GM13976 (cell line): ENCODE measurements at places on chromosomes 4 and X.
A peak's percentile ranks its signal among the peaks of the same experiment; 100 is the strongest.

DNA sequence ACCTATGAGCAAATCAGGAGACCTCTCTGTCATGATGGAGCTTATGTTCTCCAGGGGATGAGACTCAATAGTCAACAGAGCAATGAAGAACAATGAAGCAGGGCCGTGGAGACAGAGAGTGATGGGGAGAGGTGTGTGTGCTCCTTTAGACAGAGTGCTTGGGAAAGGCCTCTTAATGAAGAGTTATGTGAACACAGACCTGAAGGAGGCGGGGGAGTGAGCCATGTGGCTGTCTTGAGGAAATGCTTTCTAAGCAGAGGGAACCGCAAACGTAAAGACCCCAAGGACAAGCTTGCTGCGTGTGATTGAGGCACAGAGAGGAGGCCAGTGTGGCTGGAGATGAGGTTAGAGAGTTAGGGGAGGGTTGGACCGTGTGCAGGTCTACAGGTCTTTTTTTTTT lies 53.1 kb downstream of the CHRNA9 start:
- no peak for DNase-seq

DNA sequence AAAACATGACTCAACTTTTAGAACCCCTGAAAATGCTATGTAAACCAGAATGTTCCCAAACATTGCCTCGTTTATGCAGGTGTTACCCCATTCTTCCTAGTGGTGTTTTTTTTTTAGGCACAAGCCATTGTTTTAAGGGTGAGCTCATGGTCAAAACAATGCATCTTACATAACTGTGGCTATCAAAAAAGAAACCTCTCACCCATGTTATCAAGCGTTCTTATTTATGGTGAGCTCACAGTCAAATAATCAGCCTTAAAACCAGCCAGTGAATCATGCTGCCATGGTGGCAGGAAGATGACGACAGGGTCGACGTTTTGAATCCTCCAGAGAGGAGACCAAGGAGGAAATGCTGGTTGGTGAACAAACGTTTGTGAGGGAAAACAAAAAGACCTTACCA lies 195.2 kb downstream of the KDR start:
- DNase-seq, result no peak

GRCh38 chr4:140533951-140534480 lies 10.0 kb downstream of the ELMOD2 start:
- DNase-seq, result no peak

- no peak for DNase-seq
Observed at GRCh38 chr4:90099812-90100211, 27.4 kb upstream of the CCSER1 start.

GRCh38 chr4:23685471-23685870 lies 204.4 kb downstream of the PPARGC1A start:
- DNase-seq, result no peak

DNA sequence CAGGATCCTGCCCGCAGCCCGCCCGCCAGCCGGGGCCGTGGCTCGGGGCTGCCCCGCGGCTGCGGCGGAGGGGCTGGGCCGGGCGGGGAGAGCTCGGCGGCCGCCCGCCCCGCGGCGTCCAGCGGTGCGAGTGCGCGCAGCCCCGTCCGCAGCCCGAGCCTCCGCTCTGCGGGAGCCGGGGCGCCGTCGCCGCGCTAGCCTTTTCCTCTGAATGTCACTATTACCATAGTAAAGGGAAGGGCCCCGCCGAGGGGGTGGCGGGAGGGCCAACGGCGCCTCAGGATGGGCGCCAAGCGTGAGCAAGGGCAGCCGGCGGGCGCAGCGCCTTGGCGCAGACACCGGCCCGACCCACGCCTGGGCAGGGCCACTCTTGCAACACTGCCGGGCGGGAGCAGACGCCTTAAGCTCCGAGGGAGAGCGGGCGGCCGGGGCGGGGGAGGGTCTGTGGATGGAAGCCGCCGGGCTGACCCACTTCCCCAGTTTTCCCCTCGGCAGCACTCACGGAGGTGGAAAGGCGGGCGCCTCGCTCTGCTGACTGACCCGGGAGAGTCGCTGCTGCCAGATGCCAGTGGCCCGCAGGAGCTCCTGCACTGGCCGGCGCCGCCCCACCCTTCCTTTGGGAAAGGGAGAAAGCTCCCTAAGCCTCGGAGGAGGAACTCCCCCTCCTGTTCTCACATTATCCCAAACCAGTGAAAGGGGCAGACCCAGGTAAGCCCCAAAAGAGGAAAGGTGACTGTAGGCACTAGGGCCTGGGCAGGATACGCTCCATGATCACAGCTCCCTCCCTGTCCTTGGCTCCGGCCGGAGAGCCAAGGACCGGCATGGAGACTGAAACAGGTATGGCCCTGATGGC lies 329.4 kb downstream of the HNRNPD start:
- peak; percentile 20 for DNase-seq

DNA sequence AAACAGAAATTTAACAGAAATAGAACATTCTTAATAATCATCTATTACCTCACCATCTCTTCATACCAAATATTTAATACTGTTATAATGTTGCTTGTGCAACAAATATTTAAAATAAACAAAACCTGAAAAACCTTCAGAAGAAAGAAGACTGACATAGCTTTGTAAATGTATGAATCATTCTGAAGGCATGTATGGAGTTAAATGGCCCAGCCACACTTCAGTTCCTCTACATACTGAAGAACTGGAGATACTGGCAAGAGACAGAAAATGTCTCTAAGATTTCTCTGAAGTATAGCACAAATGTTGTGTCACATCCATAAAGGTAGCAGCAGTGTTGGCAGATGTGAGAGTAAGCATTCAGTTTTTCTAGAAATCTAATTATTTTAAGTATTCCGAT lies 275.3 kb upstream of the FGF13 start:
- no peak for DNase-seq

DNA sequence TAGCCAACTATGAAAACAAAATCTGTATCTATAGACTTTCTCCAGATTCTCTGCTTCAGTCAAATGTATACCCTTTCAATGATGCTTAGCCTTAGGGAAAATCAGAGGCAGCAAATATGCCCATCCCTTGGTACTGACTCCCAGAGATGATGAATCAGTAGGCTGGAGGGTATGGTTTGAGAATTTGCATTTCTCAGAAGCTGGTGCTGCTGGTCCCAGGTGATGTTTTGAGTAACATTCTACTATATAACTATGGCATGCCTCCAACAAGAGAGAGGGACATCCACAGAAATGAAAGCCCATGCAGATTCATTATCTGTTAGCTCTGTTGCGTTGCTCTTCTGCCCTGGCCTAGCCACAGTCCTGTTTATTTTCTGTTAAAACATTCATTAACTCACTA lies 13.6 kb downstream of the TNIP3 start:
- no peak for DNase-seq

- DNase-seq, result no peak
Observed at GRCh38 chrX:72124540-72125201, 7.0 kb downstream of the RTL5 start.

- no peak for DNase-seq
Observed at GRCh38 chr4:99300934-99301333, 10.1 kb upstream of the ADH1A start.

DNA sequence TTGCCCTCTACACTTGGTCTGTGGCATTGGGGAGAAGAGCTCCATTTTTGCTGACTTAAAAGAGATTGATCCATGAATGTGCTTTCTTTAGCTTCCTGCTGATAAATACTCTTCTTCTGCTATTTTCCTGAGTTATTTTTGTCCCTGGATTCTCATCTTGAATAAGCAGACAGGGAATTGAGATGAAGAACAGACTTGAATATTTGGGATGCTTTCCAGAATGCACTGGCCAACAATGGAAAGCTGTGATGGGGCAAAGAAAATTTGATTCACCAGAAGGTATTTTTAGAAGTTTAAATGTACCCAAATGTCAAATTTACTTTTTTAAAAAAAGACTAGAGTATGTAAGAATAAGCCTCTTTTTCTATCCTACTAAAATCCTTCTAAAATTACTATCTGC lies 309.9 kb upstream of the PPP1R2C start:
- DNase-seq, result no peak

GRCh38 chr4:180486342-180486741 lies 1756.9 kb upstream of the TENM3 start:
- no peak for DNase-seq

DNA sequence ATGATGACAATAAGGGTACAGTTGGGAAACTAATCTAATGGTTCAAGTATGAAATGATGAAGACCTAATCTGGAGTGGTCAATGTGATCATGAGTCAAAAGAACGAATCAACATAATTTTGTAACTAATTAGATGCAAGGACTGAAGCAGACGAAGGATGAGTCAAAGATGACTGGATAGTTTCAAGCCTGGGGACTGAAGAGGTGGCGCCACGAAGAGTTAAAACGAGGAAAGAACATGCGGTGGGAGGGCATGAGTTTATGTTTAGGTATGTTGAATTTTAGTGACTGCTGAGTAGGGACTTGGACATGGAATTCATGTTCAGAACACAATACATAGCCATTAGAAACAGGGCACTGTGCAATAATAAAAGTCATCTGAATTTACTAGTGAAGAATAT lies 221.5 kb upstream of the FAM241A start:
- no peak for DNase-seq

DNA sequence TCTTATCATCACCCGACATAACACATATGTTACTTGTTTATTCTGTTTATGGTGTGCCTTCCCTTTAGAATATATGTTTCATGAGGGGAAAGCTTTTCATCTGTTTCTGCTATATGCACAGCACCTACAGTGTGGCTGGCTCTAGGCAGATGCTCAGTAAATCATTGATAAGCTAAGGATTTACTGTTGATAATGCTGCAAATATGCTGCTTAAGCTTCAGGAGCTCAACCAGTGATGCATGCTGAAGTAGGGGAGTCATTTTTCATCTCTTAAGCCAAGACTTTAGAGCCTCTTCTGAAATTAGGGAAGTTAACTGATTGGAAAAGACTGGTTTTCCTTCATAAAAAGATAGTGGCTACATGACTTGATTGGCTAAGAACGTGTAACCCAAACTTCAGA lies 16.4 kb downstream of the FAT4 start:
- no peak for DNase-seq

- no peak for DNase-seq
Observed at GRCh38 chrX:69504626-69505612, 793 bp downstream of the NALF2 start.

DNA sequence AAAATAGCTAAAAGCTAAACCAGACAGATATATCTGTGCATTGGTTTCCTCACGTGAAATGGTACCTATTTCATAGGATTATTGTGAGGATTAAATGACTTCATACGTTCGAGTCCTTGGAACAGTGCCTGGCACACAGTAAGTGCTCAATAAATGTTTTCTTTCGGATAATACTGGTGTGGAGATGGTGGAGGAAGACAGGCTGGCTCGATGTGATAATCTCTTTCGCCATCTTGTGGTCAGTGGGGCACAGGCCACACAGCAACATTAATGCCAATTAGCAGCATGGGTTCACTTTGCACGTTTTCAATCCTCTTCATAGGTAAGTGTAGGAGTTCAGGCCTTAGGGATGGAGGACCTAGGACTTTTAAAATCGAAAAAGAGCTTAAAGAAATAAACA lies 9.3 kb downstream of the PAGE4 start:
- DNase-seq, result peak; percentile 32

DNA sequence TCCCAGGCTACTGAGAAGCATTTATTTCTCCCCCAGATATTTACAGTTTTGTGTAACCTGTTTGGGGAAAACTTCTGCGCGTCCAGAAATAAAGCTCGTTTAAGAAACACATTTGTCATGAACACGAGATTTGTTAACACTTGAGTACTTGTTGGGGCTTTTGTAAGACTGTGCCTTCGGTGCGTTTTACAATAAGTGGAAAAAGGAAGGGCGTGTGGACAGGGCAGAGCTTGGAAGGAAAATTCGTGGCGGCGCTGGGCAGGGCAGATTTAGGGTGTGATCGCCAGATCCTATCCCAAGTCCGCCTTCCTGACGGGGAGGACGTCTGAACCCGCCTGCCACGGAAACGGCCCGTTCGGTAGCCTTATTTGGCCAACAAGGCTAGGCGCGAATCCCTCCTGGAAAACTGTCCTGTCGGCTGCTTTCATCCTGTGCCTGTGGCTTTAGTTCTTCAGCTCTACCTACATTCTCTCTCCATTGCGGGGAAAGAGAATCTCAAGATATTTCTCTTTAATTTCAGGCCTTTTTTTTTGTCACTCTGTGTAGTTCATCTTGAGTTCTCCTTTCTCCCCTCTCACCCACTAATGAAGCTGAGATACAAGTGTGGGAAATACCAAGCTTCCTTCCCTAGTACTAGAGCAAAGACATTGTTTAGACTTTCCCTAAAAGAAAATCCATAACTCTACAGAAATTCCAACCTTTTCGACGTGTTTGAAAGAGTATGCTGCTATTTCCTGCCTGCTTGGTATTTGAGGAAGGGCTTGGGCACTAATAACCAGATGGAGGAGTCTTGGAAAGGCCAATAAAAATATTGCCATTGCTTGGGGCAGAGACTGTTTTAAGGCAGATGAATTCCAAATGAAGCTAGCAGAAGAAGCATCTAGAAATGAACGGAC lies 982 bp downstream of the PDLIM5 start:
- DNase-seq, result peak; percentile 27

- DNase-seq, result no peak
Observed at GRCh38 chrX:348461-349117, 30.0 kb upstream of the GTPBP6 start.

- no peak for DNase-seq
Observed at GRCh38 chr4:75513526-75514130, 575 bp downstream of the RCHY1 start.

DNA sequence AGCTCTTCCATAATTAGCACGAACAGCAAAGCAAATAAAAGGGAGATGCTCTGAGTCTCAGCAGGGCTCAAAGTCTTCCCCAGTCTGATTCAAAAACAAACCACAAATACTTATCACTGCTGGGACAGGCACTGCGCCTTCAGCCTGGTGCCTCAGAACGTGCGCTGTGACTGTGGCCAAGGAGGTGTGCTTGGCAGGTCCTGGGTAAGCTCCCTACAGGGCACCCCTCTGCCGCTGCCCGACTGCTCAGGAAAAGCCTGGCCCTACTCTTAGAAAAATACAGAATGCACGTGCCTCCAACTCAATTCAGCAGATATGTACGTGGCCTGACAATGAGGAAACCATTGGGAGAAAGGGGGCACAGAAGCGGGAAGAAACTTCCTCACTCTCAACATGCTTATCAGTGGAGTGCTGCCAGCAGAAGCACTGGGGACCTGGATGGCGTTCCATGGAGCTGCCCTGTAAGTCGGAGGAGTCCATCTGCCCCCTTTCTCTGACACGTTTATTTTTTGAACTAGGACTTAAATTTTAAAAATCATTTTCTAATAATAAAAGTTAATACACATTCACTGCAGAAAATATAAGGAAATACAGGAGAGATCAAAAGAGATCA lies 86.8 kb downstream of the GATB start:
- no peak for DNase-seq

DNA sequence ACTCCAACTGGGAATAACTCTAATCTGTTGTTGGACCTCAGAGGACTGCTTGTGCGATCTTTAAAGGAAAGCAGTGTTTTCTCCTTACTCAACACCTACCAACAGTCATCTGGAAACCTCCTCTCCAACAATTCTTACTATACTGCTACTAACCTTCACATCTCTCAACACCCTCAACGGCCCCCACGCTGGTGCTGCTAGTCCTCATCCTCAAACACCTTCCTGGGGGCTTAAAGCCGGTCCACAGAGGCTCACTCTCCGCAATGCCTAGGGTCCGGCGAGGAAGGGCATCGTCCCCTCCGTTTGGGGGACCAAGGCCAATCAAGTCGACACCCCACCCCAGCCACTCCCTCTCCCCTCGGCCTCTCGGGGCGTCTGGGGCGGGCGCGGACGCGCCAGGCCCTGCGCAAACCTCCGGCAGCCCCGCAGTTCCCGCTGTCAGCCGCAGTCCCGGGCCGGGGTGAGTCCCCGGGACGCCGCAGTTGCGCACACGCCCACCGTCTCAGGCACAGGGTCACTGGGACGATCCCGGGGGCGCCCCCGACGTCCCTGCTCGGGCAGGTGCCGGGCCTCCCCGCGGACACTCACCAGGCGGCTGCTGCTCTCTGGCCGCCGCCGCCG lies 418 bp downstream of the TAB3 start:
- peak; percentile 53 for DNase-seq

GRCh38 chr4:2333356-2333841 lies 71.5 kb upstream of the MXD4 start:
- DNase-seq, result no peak
